ENCODE measurements at places on chromosomes 2 and 18. TPM values are rescaled to one million over a fixed set of nuclear protein-coding genes. Genes with fewer than 3 reads are reported as not detected.

GRCh38 chr2:156430980-156431358, 5.2 kb upstream of the GPD2 start:
- no peak for DNase-seq

Gene ALPG
- not detected for total RNA-seq

Gene FAM161A
- total RNA-seq: 1.9 TPM

GRCh38 chr18:24731158-24731557, 270.7 kb downstream of the HRH4 start:
- DNase-seq: no peak

DNA sequence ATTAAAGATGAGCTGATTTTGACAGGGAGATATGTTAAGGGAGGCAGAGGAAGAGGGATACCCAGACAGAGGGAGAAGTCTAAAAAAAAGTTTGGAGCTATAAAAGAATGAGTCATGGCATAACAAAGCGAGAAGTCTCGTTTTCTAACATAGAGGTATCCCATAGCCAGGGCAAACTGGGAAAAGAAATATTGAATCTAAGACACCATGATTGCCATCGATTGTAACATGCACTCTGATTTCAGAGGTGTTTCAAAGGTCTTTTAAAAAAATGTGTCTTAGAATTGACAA, 110.7 kb downstream of the MDH1 start:
- DNase-seq: no peak

DNA sequence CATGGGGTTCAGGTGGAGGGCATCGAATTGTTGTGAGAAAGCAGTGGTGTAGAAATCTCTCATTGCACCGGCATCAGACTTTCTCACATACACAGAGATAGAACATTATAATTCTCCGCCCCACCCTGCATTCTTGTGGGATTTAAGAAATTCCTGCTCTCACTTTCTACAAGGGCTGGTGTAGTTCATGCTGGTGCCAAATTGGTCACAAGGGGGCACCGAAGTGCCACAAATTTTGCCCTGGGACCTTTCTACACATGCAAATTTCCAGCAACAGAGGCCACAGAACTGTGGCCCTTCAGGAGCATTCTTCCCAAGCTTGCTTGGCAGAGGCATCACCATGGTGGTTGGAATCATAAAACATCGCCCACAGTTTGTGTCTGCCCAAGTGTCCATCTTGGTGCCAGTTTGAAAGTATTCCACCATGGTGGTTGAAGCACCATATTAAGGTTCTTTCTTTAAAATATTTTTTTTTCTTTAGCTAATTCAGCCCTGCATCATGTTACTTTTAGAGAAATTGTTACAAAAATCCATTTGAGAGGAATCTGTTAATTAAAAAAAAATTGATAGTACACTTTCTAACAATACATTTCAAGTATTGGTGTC, 521.2 kb upstream of the FANCL start:
- DNase-seq: no peak

DNA sequence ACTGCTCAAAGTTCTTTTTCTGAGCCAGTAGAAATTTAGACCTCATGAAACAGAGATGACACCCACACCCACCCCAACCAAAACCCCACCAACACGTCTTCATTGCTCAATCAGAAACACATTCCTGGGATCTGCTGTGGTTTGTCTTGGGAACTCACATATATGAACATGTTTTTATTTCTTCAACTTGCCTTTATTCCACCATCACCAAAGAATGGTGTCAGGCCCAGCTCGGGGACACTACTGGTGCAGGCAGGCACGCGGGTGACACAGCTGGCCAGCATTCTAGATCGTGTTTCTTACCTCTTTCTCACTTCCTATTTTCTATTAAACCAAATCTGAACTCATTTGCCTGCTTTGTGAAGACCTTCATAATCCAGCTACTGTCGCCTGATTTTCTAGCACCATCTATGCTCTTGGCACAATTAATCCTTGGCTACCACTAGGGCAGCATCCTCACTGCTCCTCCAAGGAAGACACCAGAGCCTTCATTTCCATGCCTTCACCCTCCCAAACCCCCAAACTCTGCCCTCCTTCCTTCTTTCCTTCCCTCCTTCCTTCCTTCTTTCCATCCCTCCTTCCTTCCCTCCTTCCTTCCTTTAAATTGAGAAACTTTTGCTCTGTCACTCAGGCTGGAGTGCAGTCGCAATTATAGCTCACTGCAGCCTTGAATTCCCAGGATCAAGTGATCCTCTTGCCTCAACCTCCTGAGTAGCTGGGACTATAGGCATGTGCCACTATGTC, 157.1 kb downstream of the BCL2 start:
- no peak for DNase-seq

DNA sequence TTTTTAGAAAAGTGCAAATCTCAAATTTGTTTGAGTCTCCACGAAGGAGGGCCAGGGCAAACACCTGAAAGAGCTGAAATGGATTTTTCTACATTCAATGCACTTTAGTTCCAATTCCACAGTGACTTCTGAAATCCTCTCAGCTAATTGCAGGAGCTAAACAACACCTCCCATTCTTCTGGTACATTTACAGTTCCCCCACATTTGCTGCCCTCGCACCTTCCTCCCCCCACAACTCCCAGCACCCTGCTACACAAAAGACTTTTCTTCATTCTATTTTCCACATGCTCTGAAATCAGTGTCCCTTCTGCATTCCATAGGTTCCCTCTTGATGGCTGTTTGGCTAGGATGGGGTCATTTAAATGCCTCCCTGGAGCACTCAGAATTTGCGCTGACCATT, 5.9 kb upstream of the NPAS2 start:
- no peak for DNase-seq

Gene ASPRV1
- total RNA-seq: 0.81 TPM

DNA sequence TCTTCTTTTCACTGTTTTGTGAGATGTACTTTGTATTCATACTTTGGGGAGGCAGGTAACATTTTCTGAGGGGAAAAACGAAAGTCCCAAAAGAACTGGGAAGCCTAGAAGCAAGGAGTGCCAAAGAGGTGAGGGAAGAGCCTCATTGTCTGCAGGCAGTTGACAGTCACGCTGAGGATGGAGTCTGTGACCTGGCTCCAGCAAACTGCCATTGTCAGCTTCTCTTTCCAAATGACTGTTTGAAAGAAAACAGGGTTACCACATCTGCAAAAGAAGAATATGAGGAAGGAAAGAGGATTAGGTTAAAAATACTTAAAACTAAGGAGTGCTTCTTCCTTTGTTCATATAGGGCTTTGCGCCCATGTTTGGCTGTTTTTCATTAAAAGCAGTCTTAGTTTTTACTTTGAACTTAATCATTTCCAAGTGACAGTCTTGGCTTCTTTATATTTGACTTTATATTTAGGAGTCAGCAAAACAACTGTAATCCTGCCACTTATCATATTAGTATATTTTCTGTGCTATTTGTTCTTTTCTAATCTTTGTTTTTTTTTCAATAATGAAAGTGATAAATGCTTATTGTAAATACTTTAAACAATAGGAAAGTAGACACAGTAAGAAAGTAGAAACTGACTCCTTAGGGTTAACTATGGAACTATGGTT, 35.0 kb downstream of the CERS6 start:
- no peak for DNase-seq

GRCh38 chr18:60996326-60996725, 336.9 kb upstream of the CDH20 start:
- DNase-seq: no peak

Gene GLI2
- total RNA-seq: 1.8 TPM

Gene AQP12A
- total RNA-seq: not detected

- DNase-seq: no peak
These were observed 304.9 kb downstream of the CYP26B1 start for GRCh38 chr2:71842744-71843143.

Gene GCG
- not detected for total RNA-seq
